NCI-H446 (cell line): ENCODE measurements at places on chromosomes 5 and 9.

- no peak for DNase-seq
Observed at GRCh38 chr5:16665601-16666000, 48.8 kb upstream of the RETREG1 start.

DNA sequence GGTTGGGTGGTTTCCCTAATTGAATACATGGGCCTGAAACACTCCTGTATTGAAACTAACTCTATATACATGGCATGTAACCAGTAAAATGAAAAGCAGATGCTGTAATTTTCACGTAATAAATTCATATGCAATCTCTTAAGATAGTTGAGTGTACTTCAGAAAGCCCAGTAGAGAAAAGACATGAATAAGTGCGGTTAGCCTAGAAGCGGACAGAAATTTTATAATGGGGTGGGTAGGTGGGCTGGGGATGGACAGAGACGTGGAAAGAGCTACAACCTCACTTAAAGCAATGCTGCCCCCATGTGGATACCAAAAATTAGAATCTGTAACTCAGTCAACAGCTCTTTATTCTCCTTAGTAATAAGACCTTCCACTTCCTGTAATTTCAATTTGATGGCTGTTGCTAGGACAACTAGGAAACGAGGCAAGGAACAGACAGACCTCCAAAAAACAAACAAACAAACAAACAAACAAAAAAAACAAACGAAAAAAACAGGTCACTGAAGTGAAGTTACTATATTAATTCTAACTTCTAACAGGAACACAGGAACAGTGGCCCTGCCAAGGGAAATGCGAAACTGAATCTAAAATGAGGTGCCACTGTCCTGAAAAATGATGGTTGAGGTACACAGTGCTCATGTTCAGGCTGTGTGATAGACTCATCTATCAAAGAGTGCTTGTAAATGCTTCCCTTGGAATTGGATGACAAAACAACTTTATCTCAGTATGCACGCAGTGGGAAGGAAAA lies 103.4 kb upstream of the GNA14 start:
- no peak for DNase-seq

GRCh38 chr9:85445887-85446286 lies 295.9 kb downstream of the AGTPBP1 start:
- no peak for DNase-seq

DNA sequence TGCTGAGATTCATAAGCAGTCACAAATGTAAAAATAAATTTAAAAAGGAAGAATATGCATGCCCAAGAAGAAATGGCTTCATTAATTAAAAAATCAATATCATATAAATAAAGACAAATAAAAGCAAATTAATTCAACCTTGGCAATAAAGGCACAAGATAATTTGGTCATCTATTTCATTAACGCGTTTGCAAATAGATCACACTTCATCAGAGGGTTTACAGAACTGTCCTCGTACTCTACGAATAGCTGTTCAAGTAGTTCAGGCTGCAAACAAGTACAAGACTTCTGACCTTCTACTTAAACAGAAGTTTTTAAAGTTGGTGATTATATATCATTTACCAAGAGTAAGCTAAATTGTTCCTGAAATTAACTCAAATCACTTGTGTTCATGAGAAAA lies 775.3 kb upstream of the DMAC1 start:
- no peak for DNase-seq

DNA sequence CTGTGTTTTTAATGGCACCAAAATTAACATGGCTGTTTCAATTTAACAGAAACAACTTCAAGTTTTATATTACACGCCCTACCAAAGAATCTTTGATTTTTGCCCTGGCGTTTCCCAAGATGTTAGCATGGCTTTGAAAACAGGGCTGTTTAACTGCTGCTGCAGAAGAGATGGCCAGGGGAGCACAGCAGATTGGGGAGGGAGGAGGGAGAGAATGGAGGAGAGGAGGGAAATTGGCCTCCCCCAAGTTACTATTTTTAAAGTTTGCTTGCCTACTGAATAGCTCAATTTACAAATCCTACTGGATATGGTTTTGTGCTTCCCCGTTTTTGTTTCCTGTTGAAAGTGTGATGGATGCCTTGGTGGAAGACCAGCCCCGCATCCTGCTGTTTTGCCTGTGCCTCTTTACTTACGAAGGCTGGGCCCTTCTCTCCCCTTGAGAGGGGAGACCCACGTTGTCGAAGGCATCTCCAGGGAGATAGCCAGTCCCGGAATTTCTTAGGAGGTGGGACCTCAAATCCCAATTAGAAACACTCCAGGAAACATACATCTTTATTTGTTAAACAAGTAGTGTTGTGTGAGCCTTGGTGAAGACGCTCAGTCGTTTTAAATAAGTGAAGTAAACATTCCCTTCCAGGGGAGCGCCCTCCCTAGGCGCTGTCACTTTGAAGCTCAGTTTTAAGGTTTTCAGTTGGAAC lies 98.6 kb downstream of the AOPEP start:
- DNase-seq, result no peak

- no peak for DNase-seq
Observed at GRCh38 chr9:87792831-87793288, 66.9 kb downstream of the CTSL start.

GRCh38 chr5:17106521-17106920 lies 110.9 kb upstream of the BASP1 start:
- DNase-seq, result no peak

GRCh38 chr5:75639535-75640311 lies 28.5 kb downstream of the ANKDD1B start:
- DNase-seq, result no peak

DNA sequence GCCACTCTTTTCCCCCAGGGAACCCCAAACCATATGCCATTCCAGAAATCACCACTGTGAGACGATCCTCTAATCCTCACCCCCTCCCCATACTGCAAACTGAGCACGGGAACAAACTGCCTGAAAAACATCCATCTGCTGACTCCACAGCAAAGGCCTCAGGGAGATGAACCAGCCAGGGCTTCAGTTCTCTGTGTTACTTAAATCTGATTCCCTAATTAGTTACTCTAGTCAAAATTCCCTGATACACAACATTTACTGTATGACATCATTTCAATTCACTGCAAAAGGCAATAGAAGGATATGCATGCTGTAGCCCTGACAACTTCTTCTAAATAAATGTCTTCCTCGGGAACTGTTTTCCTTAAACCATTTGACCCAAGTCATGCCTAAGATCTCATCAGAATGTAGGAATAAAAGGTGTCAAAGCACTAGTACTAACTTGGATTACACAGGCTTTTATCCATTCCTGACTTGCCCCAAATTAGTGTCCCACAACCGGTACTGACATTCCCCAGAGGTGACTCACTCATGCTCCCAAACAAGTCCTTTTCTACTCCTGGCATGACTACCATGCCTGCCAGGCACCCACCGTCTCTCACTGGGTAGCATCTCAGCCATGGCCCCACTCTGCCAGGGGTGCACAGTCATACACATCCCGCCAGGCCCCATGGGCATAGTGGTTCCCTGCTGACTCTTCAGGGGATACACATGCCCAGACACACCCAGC lies 35.0 kb downstream of the MTX3 start:
- DNase-seq, result no peak

DNA sequence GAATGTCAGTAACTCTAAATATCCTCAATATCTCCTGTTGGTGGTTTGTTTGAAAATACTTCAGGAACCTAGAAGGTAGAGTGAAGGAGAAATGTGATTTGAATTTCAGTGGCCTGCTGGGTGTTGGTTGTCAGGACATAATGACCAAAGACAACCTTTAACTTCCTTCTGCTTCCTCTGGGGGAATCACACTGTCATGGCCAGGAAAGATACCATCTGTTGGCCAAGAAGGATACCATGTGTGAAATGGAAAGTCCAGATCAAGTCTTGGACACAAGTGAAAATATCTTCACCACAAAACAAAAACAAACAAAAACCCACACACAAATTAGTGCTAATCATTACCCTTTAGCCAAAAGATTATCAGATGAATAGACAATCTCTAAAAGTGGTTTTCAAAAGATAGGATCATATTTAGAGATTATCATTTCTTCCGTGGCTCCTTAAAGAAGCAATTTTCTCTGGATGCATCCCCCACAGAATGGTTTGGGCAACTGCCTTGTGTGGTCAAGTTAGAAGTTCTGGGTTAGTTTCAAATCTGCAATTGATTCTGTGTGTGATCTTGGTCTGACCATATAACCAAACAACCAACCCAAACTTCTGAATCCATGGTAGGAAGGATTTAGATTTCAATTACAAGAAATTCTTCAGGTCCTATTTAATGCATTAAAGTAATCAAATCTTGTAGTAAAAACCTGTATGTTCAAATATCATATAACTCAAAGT lies 1.6 kb downstream of the C1QTNF3 start:
- no peak for DNase-seq

DNA sequence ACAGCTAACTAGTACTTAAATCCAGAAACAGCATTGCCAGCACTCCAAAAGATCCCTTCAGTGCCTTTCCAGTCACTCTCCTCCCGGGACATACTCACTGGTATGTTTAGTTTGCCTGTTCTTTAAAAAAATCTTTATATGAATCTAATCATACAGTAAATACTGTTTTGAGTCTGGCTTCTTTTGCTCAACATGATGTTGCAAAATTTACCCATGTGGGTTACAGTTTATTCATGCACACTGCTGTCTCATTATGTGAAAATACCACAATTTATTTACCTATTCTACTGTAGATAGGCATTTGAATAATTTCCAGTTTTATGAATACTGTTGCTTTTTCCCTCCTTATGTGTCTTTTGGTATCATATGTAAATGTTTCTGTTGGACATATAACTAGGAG lies 13.5 kb downstream of the NDFIP1 start:
- DNase-seq, result no peak

- DNase-seq, result peak; percentile 38
Observed at GRCh38 chr5:41281215-41281810, 68.0 kb upstream of the C6 start.

GRCh38 chr9:34701769-34702736 lies 7.9 kb downstream of the CCL21 start:
- DNase-seq, result peak; percentile 66

GRCh38 chr9:89684912-89685636 lies 80.3 kb downstream of the GADD45G start:
- DNase-seq, result peak; percentile 33

DNA sequence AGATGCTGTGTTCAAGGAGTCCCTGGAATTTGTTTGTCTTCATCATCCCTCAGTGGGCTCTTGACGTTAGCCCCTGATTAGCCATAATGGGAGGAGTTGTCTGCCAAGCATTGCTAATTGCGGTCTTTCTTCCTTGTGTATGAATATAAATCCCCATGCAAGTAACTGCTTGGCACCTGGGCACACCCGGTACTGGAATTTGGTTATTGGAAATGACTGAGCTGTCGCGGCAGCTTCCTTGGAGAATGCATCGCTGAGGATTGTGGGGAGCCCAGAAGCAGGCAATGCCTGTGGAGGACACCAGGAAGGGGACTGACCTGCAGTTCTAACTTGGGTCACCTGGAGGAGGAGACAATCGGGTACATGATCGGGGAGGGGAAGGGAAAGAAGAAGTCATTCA lies 53.3 kb upstream of the CTSL start:
- no peak for DNase-seq

GRCh38 chr9:104286799-104287198 lies 192.7 kb downstream of the SMC2 start:
- no peak for DNase-seq

DNA sequence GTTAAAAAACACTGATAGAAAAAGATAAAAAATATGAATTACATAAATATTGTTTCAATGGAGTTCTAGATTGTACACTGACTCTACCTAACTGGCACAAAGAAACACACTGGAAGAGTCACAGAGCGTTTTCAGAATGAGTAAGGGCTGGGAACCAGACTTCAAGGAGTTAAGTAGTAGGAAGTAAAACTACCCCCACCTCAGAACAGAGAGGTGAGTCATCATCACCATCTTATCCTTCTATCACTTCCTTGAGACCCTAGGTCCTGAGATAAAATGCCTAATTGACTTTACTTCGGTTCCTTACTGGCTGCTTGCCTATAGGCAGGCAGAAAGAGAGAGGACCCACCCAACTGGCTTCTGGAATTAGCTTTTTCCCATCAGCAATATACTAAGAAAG lies 79.7 kb downstream of the ELAVL2 start:
- DNase-seq, result no peak

- DNase-seq, result no peak
Observed at GRCh38 chr9:78234810-78235209, 1.1 kb upstream of the CEP78 start.

DNA sequence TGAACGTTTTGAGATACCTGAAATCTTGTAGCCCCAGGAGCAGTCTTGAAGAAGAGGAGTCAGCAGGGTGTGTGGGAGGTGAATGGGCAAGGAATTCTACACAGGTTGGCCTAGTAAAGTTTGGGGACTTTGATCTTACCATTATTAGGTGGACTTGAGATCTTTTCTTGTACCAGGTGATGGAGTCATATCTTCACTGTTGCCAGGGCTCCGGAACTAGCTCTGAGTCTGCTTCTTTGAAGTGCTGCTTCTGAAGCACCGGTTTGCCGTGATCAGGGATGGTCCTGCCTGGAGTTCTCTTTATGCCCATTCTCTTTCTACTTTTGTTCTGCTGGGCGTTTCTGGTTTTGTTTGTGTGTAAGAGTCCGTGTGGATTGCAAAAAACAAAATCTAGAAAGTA lies 27.4 kb downstream of the RCL1 start:
- no peak for DNase-seq

- DNase-seq, result no peak
Observed at GRCh38 chr9:116320290-116320689, 166.7 kb downstream of the PAPPA start.

DNA sequence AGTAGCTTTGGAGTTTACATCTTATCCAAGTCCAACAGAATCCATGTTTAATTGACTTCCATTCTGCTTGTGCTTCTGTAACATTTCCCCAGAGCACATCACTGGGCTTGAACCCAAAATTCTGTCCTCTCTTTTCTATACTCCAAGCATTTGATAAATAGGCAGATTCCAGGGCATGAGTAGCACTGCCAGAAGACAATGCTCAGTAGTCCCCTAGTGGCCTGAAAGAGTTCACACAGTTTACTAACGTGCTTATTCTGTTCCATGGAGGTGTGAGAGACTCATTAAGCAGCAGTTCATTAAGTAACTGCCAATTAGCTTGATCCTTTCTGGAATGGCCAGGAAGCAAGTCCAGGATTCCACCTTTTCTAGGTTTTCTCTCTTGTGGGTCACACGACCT lies 9.4 kb upstream of the GABRA6 start:
- DNase-seq, result peak; percentile 84
